Stimulated activated CD4-positive, alpha-beta T cell treated with anti-CD3 and anti-CD28 coated beads, Interleukin-1b, Interleukin-23, amount 100 ng/mL, for 4 hours (primary cell): ENCODE measurements at places on chromosomes 3 and 15.

- no peak for DNase-seq
Observed at GRCh38 chr3:33184863-33185262, 33.7 kb downstream of the SUSD5 start.

DNA sequence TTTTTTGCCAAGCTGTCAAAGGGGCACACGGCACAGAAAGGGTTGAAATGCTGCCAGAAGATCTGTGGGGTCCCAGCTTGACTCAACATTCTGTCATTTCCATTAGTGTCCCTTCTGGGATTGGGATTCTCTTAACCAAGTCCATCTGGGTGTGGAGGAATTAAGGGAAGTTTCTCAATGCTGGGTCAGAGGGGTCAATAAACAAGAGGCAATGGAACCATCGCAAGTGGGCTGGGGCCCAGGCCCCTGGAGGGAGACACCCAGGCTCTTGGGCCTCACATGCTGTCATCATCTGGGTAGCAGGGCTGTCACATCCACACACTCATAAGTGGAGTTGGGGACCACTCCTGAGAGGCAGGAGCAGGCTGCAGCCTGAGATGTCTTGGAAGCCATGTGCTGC, 8.1 kb upstream of the APOD start:
- no peak for DNase-seq

GRCh38 chr3:188528396-188528795, 374.4 kb downstream of the LPP start:
- no peak for DNase-seq

DNA sequence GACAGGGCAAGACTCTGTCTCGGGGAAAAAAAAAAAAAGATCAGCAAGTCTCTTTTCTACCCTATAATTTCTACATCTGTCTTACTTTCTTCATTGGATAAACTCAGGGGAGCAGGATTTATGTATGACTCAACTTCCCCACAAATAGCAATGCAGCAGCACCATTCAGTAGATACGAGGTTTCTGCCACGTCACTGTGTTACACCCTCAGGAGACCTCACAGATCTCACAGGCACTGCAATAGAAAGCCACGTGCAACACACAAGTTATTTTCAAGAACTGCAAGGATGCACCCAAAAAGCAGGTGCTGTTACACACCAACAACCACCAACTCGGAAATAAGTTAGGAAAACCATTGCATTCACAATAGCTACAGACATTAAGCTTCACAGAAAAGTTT, 30.2 kb downstream of the TSPAN3 start:
- DNase-seq: no peak

DNA sequence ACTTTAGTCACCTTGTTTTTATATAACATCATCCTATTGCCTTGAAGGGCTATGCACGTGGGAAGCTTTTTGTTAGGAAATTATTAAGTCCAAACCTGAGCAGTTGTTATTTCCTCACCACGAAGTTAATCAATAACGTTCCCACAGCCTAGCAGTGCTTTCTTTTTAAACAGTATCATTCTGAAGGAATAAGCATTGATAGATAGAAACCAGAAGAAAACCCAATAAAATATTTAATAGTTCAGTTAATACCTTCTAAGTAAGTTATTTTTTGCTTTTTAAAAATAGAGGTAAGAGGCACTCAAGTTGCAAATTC, 149.3 kb downstream of the KCNMB2 start:
- DNase-seq: no peak

DNA sequence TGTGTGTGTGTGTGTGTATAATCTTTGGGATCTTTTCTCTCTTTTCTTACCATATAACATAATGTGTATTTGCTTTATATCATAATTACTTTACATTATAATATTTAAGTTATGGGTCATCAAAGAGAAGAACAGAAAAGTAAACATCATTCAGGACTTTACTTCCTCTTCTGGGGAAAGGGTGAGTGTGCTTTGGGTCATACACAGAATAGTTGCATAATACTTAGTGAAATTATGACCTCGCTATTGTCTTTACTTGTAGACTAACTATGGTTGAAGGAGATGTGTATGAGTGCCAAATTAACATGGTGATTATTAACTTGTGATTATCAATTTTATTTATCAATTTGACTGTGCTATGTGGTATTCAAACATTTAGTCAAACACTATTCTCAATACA, 1086.9 kb downstream of the DIPK2A start:
- no peak for DNase-seq

DNA sequence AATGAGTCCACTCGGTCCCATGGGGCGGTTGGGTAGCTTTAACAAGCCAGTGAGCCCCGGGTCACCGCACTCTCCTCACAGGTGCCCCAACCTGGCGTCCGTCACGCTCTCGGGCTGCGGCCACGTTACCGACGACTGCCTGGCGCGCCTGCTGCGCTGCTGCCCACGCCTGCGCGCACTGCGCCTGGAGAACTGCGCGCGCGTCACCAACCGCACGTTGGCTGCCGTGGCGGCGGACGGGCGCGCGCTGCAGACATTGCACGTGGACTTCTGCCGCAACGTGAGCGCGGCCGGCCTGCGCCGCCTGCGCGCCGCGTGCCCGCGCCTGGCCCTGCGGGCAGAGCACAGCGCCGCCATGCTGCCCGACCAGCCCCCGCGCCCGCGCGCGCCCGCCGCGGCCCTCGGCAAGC, 3.4 kb downstream of the FBXL22 start:
- peak; percentile 86 for DNase-seq

DNA sequence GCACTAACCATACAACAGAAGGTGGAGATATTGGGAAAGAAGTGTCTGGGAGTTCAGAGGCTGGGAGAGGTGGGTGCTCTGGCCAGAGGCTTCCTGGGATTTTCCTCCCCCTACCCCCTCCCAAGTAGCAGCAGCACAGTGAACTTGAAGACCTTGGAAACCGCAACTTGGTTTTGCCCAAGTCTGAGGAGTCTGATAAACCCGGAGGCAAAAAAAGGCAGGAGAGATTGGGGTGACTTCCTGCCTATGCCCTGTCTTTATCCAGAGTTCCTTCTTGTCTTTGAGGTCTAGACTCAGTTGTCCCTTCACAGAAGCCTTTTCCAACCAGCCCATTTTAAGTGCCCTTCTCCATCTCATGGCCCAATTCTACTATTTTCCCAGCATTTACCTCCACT, 25.4 kb upstream of the THRB start:
- DNase-seq: no peak

DNA sequence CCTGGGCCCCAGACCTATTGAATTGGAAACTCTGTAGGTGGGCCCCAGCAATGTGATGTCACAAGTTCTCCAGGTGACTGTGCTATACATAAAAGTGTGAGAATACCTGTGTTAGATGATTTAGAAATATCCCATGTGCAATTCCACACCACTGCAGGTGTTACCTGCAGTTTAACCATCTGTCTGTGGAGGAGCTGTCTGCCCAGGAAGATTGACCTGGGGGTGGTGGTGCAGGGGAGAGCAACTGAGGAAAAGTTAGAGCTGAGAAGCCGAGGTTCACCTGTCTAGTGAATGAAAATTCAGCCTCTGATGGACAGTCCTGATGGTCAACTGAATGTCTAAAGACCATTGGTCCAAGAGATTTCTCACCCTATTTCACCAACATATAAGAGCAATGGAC, 132.2 kb upstream of the SLC24A5 start:
- DNase-seq: no peak

- DNase-seq: no peak
Observed at GRCh38 chr3:151037746-151038477, 47.6 kb upstream of the MED12L start.

DNA sequence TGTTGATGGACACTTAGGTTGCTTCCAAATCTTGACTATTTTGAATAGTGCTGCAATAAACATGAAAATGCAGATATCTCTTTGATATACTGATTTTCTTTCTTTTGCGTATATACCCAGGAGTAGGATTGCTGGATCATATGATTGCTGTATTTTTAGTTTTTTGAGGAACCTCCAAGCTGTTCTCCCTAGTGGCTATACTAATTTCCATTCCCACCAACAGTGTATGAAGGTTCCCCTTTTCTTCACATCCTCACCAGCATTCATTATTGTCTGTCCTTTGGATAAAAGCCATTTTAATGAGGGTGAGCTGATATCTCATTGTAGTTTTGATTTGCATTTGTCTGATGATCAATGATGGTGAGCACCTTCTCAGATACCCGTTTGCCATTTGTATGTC, 12.5 kb downstream of the PATL2 start:
- DNase-seq: no peak

DNA sequence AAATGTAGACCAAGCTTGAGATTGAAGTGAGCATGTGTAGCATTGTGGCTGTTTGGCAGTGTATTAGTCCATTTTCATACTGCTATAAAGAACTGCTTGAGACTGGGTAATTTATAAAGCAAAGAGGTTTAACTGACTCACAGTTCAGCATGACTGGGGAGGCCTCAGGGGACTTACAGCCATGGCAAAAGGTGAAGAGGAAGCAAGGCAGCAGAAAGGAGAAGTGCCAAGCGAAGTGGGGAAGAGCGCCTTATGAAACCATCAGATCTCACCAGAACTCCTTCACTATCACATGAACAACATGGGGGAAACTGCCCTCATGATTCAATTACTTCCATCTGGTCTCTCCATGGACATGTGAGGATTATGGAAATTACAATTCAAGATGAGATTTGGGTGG, 8.6 kb upstream of the CERS3 start:
- no peak for DNase-seq

DNA sequence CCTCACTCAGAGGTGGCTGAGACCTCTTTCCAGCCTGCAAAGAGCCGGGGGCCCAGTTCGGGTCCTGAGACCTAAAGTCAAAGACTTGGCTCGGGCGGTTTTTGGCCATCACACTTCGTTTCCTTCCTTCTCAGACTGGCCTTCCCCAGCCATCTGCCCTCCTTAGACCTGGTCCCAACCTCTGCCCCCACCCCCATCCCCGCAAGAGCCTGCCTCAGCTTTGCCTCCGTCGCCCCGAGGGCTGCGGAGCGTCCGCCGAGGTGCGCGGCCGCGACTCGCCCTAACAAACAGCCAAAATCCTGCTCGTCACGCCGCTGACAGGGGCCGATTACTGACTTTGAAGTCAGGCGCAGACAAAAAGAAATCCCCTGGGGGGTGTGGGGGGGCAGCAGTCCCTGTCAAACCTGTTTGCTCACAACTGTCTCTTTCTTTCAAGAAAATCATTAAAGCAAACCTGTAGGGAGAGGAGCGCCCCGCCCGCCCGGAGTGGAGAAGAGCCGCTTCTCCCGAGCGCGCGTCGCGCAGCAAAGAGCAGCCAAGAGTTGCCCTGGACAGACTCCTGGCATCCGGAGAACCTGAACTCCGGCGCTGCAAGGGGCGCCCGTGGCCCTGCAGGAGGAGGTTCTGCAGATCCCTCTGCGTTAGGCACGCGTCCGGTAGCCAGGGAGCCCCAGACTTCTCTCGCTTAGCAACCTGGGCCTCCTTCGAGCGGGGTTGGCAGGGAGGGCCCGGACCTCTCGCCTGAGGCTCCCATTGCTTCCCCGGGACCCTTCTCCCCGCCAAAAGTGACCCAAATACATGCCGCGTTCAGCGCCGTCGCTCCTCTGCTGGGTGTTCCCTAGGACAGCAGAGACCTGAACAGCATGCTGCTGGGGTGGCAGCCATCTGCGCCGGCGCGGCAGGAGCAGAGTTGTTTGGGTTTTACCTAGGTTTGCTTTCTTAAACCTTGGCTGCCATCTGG, 4.5 kb downstream of the SOX14 start:
- no peak for DNase-seq

GRCh38 chr15:52095597-52096262, 16.8 kb downstream of the BCL2L10 start:
- DNase-seq: no peak

DNA sequence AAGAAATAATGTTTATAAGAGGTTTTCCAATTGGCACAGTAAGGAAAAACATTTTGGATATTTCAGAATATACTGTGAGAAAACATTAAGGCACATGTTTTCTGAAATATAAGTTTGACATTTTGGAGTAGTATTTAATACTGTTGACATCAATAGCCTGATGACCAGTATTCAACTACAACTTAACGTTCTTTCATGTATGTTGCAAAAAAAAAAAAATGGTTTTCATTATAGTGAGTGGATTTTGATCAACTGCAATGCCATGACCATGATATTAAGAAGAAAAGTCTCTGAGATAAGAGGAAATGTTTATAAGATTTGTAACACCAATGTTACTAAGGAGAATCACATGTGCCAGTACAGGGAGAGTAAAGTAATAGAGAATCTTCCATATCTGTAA, 252.8 kb upstream of the RORA start:
- DNase-seq: no peak

- DNase-seq: no peak
Observed at GRCh38 chr3:27279123-27279522, 90.1 kb downstream of the NEK10 start.

DNA sequence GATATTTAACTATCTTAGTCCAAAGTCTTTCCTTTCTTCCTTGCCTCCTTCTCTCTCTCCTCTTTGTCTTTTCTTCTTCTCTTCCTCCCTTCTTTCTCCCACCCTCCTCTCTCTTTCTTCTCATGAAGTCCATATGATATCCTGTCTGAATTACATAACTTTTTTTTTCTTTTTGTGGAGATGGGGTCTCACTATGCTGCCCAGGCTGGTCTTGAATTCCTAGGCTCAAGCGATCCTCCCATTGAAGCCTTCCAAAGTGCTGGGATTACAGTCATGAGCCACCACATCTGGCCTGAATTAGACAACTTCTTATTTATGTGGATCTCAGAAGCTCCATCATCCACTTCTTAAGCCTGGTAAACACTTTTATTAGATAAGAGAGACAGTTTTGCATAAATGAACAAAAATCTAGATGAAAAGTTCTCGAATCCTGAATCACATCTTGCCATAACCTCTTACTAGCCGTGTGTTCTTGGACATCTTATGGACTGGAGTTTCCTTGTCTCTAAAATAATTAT, 206.5 kb downstream of the LPP start:
- no peak for DNase-seq

DNA sequence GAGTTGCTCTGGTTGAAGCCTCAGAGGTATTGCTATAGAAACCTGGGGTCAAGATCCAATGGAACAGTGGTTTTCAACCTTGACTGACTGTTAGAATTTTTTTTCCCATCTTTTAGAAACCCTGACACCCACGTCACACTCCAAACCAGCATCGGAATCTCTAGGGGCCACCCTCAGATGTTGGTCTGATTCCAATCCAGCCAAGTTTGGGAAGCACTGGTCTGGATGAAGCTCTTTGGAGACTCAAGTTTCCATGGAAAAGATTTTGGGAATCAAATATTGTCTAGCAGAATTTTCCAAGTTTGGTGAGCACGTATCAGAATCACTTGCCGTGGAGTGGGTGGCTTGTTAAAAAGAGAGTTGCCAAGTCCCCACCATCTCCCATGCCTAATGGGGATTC, 103.8 kb downstream of the THSD4 start:
- DNase-seq: no peak

GRCh38 chr3:144181062-144181461, 209.4 kb downstream of the DIPK2A start:
- DNase-seq: no peak

- no peak for DNase-seq
Observed at GRCh38 chr3:139930211-139930610, 4.8 kb upstream of the CLSTN2 start.

DNA sequence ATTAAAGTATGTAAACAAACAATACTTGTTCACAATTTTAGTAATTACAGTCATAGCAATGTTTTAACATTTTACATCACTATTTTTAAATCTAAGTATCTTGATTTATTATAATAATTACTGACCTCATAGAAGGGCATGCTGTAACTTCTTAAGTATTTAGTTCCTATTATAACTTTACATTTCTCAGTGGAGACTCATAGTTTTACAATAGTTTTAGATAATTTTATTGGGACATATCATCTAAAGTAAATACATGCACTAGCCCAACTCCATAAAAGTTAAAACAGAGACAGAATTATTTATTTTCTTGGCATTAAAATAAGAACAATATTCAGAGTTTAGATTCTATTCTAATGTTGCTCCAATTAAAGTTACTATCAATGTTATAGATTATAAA, 466.5 kb upstream of the BCHE start:
- DNase-seq: no peak

GRCh38 chr15:79401301-79401700, 30.8 kb upstream of the MINAR1 start:
- no peak for DNase-seq
